ENCODE measurements at places on chromosomes 16 and 17.

DNA sequence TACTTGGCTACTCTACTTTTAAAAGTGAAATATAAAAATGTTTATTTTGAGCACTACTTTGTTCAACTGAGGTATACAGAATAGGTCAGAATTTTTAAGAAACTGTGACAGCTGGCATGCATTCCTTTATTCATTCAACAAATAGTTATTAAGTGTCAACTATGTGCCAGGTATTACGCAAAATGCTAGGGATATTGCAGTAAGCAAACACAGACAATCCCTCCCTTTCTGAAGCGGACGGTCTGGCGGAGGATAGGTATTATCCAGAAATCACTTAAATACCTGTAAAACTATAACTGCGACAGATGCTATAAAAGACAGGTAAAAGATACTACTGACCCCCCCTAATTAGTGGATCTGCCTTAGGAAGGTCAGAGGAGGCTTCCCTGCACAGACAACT, 26.1 kb downstream of the METTL16 start:
- H3K4me3 ChIP-seq, result no peak overlapping the region
- H3K27me3 ChIP-seq, result no peaks in the 10 kb centered on the region
- peaks cover 16% of the 10 kb centered on the region for H3K36me3 ChIP-seq

GRCh38 chr17:33949100-33949499, 306.0 kb upstream of the CCL2 start:
- peaks cover 8% of the 10 kb centered on the region for H3K27me3 ChIP-seq
- no peaks in the 10 kb centered on the region for H3K4me1 ChIP-seq
- no peak overlapping the region for H3K27ac ChIP-seq

GRCh38 chr16:52384378-52384777, 162.6 kb downstream of the TOX3 start:
- H3K27me3 ChIP-seq, result no peaks in the 10 kb centered on the region
- no peaks in the 10 kb centered on the region for H3K4me1 ChIP-seq
- no peak overlapping the region for H3K27ac ChIP-seq
- no peak overlapping the region for H3K4me3 ChIP-seq
- H3K36me3 ChIP-seq, result no peaks in the 10 kb centered on the region

- H3K27me3 ChIP-seq, result peaks cover 6% of the 10 kb centered on the region
- H3K36me3 ChIP-seq, result no peaks in the 10 kb centered on the region
- DNase-seq, result no peak
- H3K27ac ChIP-seq, result no peak overlapping the region
These were observed 262.3 kb downstream of the SOX9 start for GRCh38 chr17:72382971-72383722.

- peaks cover 12% of the 10 kb centered on the region for H3K36me3 ChIP-seq
- H3K4me1 ChIP-seq, result no peaks in the 10 kb centered on the region
- H3K27ac ChIP-seq, result no peak overlapping the region
These were observed 4.2 kb downstream of the C16orf90 start for GRCh38 chr16:3490911-3491629.

GRCh38 chr16:35405526-35405925, 1946.1 kb downstream of the TP53TG3F start:
- H3K36me3 ChIP-seq, result no peaks in the 10 kb centered on the region
- H3K27me3 ChIP-seq, result no peaks in the 10 kb centered on the region
- no peak for DNase-seq
- H3K4me3 ChIP-seq, result no peak overlapping the region
- H3K4me1 ChIP-seq, result no peaks in the 10 kb centered on the region
- no peak overlapping the region for H3K27ac ChIP-seq

Measured in activated B cell treated with CpG ODN at 0.5 μM for 24 hours (primary cell).